ENCODE measurements at places on chromosomes 1 and 21. TPM values are rescaled to one million over a fixed set of nuclear protein-coding genes. Genes with fewer than 3 reads are reported as not detected.

ADCY10 gene
- 0.25 TPM for total RNA-seq

TRIM58 gene
- 5.7 TPM for total RNA-seq

EPHA8 gene
- total RNA-seq: 1.2 TPM

CYP4A11 gene
- total RNA-seq: under 0.01 TPM

SPRR5 gene
- total RNA-seq: not detected

CFAP107 gene
- total RNA-seq: not detected

KRTAP12-2 gene
- not detected for total RNA-seq

UBE2U gene
- not detected for total RNA-seq

SLC22A15 gene
- total RNA-seq: 8.9 TPM

HMCN1 gene
- total RNA-seq: 2.7 TPM

CNKSR1 gene
- total RNA-seq: 3.2 TPM

FAM131C gene
- 2.7 TPM for total RNA-seq

TAF1A gene
- total RNA-seq: 20.7 TPM

LCE3D gene
- total RNA-seq: not detected

CLCA1 gene
- not detected for total RNA-seq

RNU1-1 gene
- total RNA-seq: 73,230 TPM

OR10J5 gene
- not detected for total RNA-seq

SFPQ gene
- total RNA-seq: 285 TPM

CACYBP gene
- total RNA-seq: 203 TPM

KIAA1614 gene
- 3.0 TPM for total RNA-seq

All from temporal lobe (tissue), 4 donors.